ENCODE measurements at places on chromosomes 12 and 14.

DNA sequence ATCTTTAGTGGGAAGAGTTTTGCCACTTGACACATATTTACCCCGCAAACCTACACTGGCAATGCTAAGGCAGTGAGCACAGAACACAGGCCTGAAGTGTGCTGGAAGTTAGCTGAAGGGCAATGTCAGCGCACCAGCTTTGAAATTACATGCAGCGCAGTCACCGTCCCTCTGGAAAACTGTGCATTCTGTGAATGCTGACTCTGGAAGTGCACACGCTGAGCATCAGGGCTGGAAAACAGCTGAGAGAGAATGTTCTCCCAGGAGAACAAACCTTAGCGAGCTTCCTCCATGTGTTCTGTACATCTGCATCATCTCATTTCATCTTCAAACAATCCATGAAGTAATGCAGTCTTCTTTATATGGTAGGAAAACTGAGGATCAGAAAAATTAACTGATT lies 448.2 kb downstream of the NRXN3 start:
- no peaks in the 10 kb centered on the region for H3K36me3 ChIP-seq
- H3K27me3 ChIP-seq = peaks cover 11% of the 10 kb centered on the region
- peaks cover 2% of the 10 kb centered on the region for H3K4me1 ChIP-seq
- no peak for DNase-seq
- H3K4me3 ChIP-seq = no peak overlapping the region

GRCh38 chr12:7108796-7109571 lies at the start of gene C1RL:
C1RL (minus strand) TSS chr12:7109214; CDS start chr12:7109180, 34 bp downstream.
- H3K27ac ChIP-seq = peak within 1 kb of the TSS; percentile 90
- peak; percentile 81 for DNase-seq
- H3K36me3 ChIP-seq = no peaks in the 10 kb centered on the region
- peak within 1 kb of the TSS; percentile 93 for H3K4me3 ChIP-seq
- no peaks in the 10 kb centered on the region for H3K27me3 ChIP-seq

GRCh38 chr14:90239139-90239538 lies 17.2 kb upstream of the PSMC1 start:
- no peak overlapping the region for H3K4me3 ChIP-seq

GRCh38 chr12:106657488-106657887 lies 74.7 kb downstream of the RFX4 start:
- H3K27me3 ChIP-seq = peaks cover 24% of the 10 kb centered on the region
- H3K27ac ChIP-seq = no peak overlapping the region
- no peak overlapping the region for H3K4me3 ChIP-seq
- DNase-seq = no peak
- H3K4me1 ChIP-seq = no peaks in the 10 kb centered on the region

DNA sequence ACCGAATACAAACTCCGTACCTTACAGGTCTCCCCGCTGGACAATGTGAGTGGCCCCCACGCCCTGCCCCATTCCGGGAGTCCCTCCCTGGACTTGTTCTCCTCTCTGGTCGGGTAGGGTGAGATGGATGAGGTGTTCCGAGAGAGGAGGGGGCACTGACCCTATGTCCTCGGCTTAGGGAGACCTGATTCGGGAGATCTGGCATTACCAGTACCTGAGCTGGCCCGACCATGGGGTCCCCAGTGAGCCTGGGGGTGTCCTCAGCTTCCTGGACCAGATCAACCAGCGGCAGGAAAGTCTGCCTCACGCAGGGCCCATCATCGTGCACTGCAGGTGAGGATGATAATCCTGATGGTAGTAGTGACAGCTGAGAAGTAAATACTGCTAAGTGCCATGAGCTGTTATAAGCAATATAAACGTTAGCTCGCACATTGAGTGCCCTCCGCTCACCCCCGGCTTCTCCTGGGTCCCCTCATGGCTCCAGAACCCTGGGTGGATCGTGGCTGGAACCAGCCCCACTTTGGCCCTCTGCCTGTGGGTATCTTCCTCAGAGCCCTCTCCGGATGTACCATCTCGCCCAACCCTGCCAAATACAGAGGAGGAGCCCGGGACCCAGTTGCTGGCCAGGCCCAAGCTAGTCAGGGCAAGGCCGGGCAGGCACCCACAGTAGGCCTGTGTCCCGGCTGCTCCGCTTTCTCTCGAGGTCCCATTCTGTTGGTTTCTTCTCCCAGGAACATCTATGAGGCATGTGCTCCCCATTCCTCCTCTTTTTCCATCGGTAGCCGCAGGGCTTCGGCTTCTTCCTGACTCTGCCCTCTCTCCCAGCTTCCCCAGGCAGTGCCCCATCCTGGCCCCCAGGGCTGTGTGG lies 6.8 kb downstream of the PTPN6 start:
- peaks cover 80% of the 10 kb centered on the region for H3K4me1 ChIP-seq
- peak overlapping the region; percentile 98 for H3K27ac ChIP-seq
- no peaks in the 10 kb centered on the region for H3K27me3 ChIP-seq
- peaks cover 13% of the 10 kb centered on the region for H3K36me3 ChIP-seq
- H3K4me3 ChIP-seq = peak overlapping the region; percentile 96
- no peak for DNase-seq

DNA sequence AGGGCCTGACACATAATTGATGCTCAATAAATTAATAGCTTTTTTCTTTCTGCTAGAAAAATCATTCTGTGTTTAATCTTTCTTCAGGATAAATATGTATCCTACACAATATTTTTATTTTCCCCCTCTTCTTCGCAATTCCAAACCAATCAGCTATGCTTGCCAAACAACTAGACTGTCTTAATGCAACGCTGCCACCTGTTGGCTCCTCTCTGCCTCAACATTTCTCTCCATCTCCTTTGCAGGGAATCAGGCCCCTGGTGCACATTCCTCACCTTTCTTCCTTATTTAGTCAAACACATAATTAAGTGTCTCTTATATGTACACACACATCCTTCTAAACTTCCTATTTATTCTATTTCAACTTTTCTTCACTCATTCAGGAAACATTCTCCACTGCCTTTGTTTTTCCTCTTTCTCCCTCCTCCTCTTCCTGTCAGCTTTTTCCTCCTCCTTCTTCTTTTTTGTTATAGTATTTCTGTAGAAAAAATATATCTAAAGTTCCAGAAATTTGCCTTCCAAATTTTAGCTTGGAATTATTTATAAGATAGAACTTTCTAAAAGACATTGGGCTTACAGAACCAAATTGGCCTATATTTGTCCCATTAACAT lies 406.0 kb downstream of the PRKD1 start:
- H3K27ac ChIP-seq = no peak overlapping the region
- no peak for DNase-seq
- no peaks in the 10 kb centered on the region for H3K36me3 ChIP-seq
- no peaks in the 10 kb centered on the region for H3K27me3 ChIP-seq
- no peaks in the 10 kb centered on the region for H3K4me1 ChIP-seq
- H3K4me3 ChIP-seq = no peak overlapping the region

GRCh38 chr12:51246254-51246853 lies 7.7 kb downstream of the DAZAP2 start:
- H3K27me3 ChIP-seq = no peaks in the 10 kb centered on the region
- peak overlapping the region; percentile 72 for H3K4me3 ChIP-seq
- H3K27ac ChIP-seq = peak overlapping the region; percentile 90

DNA sequence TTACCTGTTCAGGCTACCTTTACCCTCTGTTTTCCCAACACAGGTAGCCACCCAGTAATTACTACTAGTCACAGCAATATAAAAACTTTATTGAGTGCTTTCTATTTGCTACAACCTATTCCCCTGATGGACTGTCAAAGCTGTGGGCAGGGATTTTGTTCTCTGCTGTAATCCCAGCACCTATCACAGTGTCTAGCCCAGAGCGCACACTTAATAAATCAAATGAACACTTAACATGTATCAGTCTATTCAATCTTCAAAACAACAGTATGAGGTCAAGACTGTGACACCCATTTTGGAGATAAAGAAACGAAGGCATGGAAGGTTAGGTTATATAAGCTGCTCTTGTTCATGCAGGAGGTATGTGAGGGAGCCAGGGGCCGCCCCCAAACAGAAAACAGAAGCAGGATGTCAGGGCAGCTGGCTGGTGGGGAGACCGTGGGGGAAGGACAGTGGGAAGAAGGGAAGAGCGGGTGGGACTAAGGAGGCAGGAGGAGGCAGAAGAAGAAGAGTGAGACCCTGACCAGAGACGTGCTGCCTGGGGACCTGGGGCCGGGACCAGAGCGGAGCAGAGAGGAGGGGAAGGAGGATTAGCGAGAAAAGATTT lies 1.7 kb downstream of the TNFRSF1A start:
- no peak for DNase-seq
- H3K4me1 ChIP-seq = peaks cover 31% of the 10 kb centered on the region
- no peaks in the 10 kb centered on the region for H3K36me3 ChIP-seq
- no peak overlapping the region for H3K27ac ChIP-seq

DNA sequence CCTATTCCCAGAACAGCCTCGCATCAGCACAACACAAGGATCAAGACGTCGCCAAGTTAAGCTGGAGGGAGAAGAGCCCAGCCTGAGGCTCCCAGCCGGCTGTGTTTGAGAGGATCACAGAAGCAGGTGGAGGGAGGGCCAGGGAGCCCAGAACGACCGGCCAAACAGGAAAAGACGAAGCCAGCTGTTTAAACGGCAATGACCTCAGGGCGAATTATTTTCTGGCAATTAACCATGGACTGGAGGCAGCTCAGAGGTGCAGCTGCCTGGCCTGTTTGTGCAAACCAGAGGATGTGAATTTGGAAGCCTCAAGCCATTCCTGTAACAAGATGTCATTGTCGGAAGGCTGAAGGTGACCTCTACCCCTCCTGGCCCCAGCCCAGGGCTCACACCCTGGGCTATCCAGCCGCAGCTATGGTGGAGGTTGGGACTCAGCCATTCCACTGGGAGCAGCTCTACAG lies 175.8 kb upstream of the PRMT8 start:
- DNase-seq = no peak
- no peaks in the 10 kb centered on the region for H3K36me3 ChIP-seq
- H3K27ac ChIP-seq = peak overlapping the region; percentile 77
- H3K4me3 ChIP-seq = no peak overlapping the region
- peaks cover 60% of the 10 kb centered on the region for H3K27me3 ChIP-seq
- H3K4me1 ChIP-seq = peaks cover 3% of the 10 kb centered on the region

GRCh38 chr12:6088921-6089747 lies 35.3 kb downstream of the VWF start:
- peaks cover 11% of the 10 kb centered on the region for H3K36me3 ChIP-seq
- no peak overlapping the region for H3K4me3 ChIP-seq
- H3K4me1 ChIP-seq = peaks cover 2% of the 10 kb centered on the region
- no peak for DNase-seq

- H3K4me3 ChIP-seq = peak overlapping the region; percentile 91
- no peak overlapping the region for H3K27ac ChIP-seq
- H3K36me3 ChIP-seq = no peaks in the 10 kb centered on the region
- H3K4me1 ChIP-seq = peaks cover 12% of the 10 kb centered on the region
Measured at GRCh38 chr12:24902511-24903328, 46.2 kb downstream of the BCAT1 start.

GRCh38 chr12:41286426-41286825 lies 98.3 kb downstream of the PDZRN4 start:
- no peaks in the 10 kb centered on the region for H3K36me3 ChIP-seq
- no peaks in the 10 kb centered on the region for H3K4me1 ChIP-seq
- no peak overlapping the region for H3K27ac ChIP-seq
- H3K4me3 ChIP-seq = no peak overlapping the region
- H3K27me3 ChIP-seq = peaks cover 5% of the 10 kb centered on the region
